Activated CD4-positive, alpha-beta memory T cell treated with anti-CD3 and anti-CD28 coated beads, Interleukin-2, amount 10 ng/mL, durations not matched to agents 7 days and 5 days (primary cell): ENCODE measurements at places on chromosomes 12 and 14. TPM values are rescaled to one million over a fixed set of nuclear protein-coding genes. Genes with fewer than 3 reads are reported as not detected.

DNA sequence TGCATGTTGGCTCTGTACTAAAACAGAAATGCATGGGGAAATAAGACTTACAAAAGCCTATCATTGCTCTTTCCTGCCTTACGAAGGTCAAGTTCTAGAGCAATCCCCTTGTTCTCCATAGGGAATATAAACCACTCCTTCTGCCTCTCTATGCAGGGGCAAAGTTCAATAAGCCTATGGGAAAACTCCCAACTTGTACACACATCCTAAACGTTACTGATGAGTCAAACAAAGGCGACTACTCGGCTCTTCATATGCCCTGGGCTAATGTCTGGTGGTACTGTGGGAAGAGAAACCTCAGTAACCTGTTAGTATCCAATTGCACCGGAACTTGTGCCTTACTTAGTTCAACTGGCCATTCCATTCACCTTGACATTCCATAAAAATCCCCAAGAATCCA, 32.7 kb downstream of the PRMT8 start:
- no peak for DNase-seq

DNA sequence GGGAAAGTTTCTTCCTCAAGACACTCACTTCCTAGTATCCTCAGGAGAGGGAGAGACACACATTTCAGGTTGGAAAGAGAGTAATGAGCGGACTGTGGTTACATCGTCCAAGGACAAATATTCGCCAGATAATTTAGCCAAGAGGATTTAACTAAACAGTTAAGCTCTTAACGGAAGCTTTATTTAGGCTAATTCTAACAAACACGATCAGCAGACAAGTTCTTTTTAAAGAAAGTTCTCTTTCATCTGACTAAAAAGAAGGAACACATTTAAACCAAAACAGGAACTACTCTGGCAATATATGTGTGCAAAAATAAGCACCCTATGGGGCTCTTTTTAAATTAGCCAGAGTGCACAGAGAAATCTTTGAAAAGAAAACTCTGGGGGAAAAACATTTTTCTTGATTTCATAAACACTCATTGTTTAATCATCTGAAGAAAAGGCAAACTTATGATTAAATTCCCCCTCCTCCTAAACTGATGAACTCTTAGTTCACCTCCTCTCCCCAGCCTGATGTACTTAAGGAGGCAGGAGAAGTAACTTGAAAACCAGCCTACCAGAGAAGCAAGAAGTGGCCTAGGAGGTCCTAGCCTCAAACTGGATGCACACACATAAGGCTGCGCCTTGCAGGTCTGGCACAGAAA, 13.3 kb upstream of the BTG1 start:
- DNase-seq, result no peak

GRCh38 chr14:56744016-56744415, 66.3 kb downstream of the OTX2 start:
- no peak for DNase-seq

GRCh38 chr14:69325646-69326265, 65.8 kb downstream of the GALNT16 start:
- no peak for DNase-seq

The NID2 gene
- total RNA-seq, result 0.18 TPM

The ALDH6A1 gene
- 18.2 TPM for total RNA-seq

GRCh38 chr14:101072531-101072930, 169.0 kb upstream of the RTL1 start:
- DNase-seq, result peak; percentile 8

GRCh38 chr14:102187044-102187443, 47.3 kb downstream of the WDR20 start:
- DNase-seq, result no peak

GRCh38 chr12:113088037-113088436, 31.5 kb downstream of the DTX1 start:
- DNase-seq, result no peak

GRCh38 chr14:86654558-86655184, 1124.7 kb downstream of the FLRT2 start:
- DNase-seq, result peak; percentile 18

The LRP1-AS gene
- total RNA-seq, result not detected

The TRIM9 gene
- total RNA-seq, result 0.23 TPM

The ANKRD33 gene
- not detected for total RNA-seq

DNA sequence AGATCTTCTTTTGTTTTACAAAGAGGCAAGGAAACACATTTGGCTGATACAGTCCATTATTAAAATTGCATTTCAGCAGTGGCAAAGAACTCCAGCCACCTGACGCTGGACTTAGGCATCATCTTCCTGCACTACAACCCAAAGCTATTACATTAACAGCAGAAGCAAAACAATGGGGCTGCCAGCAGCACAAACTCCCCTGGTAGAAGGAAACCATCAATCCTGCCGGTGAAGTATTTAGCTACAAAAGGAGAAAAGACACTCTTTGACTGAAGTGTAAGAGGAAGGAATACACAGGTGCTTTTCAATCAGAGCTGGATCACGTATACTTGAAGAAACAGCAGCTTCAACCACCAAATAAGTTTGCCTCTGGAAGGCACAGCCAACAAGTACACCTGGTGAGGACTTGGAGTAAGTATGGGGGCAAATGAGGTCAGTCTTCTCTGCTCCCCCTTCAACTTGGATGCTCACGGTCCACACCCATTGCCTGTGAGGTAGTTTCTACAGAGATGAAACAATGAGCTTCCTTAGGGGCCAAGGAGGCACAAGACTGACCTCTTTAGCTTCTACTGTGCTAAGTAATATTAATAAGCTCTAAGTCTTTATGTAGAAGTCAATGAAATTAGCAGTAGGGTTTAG, 125.9 kb upstream of the FOXN3 start:
- no peak for DNase-seq

DNA sequence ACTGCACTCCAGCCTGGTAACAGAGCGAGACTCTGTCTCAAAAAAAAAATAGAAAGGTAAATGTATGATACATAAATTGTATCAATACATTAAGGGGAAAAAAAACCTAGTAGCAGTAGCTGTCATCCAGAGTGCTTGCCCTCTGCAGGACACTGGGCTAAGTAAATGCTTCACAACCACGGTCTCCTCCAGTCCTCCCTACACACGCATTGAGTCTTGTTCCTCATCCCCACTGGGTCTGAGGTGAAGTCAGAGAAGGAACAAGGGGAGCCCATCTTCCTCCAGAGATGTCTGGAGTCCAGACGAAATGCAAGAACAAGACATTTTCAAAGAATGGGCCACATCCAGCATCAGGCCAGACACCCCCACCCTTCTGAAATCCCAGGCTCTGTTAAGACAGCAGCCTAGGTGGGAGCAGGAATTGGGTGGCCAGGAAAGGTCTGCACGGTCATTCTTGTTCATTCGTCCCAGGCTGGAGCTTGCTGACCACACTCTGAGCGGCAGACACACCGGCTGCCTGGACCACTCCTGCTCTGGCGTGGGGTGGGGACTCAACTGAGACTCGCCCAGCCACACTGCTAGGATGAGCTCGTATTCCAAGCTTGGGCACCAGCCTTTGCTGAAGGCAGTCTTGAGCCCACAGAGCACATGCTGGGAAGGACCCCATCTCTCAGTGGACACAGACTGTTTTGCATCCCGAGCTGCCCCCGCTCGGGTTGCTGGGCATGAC, 45.5 kb downstream of the CHGA start:
- DNase-seq, result no peak

- no peak for DNase-seq
Measured at GRCh38 chr12:3086729-3087323, 9.6 kb downstream of the TSPAN9 start.

GRCh38 chr12:4121506-4122020, 152.0 kb upstream of the CCND2 start:
- DNase-seq, result no peak

- peak; percentile 53 for DNase-seq
Measured at GRCh38 chr12:795305-795704, 42.9 kb downstream of the WNK1 start.

DNA sequence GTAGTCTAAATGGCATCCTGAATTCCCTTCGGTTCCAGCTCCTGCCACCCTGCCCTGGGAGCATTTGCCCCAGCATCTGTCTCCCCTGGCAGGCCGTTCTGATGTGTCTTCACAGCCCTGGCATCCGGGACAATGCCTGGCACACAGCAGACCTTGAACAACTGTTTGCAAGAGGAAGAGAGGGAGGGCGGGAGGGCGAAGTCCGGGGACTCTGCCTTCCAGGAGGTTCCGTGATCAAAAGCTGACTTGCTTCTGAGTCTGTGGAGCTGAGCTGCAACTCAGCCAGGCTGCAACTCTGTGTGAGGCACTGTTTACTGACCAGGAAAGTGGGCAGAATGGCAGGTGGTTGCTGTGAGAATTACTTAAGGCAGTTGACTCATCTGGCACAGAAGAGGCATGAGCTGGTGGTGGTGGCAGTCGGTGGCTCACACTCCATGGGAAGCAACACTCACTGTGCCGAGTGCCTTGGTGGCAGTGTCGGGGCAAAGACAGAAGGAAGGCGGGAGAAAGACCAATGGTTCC, 61.1 kb upstream of the DLK1 start:
- no peak for DNase-seq

DNA sequence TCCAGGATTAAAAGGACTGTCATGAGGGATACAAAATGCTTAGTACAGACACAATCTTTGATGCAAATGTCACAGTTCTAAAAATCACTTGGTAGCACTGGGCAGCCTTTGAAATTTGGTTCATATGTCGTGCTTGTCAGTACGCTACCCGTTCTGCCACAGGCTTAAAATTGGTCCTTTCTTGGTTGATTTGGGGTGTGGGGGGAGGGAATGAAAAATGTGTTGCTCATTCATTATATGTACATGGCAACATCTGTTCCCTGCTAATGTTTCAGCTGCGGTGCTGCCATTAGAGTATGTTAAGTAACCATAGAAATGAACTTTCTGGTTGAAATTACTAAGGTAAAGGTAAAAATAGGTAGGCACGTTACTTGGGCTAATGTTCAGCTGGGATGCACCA, 155.4 kb upstream of the ARHGAP5 start:
- DNase-seq, result no peak

- peak; percentile 66 for DNase-seq
Measured at GRCh38 chr12:14948672-14949071, 10.3 kb upstream of the ERP27 start.
